ENCODE measurements at places on chromosomes 16 and 17.

DNA sequence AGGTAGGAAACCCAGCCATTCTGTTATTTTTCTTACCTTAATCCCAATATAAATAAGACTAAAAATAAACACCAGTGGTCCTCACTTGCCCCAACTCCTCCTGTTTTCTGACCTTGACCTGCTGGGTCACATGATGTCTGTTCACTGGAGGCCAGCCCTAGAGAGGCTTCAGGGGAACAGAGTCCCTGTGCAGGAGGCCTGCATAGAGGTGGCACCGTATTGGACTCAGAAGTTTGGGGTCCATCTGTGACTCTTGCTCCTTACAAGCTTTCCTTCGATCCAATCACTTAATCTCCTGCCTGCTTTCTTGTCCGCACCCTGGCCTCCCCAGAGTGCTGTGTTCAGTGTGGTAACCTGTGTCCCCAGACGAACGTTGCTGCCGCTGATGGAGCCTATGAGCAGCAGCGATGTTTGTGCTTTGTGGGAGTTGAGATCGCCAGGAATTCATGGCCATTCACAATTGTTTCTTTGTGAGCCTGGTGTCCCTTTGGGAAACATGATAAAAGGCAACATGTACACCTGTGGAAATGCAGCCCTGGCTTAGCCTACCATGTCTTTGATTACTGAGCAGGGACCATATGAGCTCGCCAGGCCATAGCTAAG lies 4.7 kb downstream of the IGSF6 start:
- no peak for DNase-seq

DNA sequence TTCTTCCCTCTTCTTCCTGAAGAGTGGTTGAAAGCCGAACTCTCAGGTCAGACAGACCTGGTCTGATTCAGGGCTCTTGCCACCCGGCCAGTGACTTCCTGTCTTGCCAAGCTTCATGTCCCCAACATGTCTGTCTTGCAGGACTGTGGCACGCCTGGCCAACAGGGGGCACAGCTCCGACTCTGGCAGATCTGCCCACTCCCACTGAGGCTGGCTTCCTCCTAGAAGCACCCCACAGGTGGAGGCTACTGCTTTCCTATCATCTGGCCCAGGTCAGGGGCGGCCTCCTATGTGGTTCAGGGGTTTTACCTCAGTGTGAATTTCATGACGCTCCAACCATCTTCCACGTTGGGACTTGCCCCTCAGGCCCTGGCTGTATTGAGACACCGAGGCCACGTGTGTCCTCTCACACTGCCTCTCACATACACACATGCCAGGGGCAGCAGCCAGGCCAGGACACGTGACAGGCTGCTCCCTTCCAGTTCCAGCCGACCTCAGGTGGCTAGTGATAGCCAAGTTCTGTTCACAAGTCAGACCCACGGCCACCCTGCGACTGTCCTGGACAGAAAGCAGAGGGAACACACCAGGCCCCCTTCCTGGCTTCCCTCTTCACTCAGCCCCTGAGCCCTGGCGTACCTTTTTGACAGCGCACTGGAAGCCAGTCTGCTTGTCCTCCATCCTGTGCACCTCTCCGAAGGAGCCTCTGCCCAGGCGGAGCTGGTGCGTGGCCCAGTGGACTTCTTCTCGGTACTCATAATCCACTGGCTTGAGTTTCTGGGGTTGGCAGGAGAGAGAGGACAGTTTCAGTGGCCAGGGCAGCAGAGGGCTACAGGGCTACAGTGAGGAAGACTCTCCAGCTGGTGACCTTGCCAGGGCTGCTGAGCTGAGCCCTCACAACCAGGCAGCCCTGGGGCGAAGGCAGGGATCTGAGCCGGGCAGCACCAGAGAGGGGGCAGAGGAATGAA lies 22.6 kb upstream of the SPATA32 start:
- DNase-seq: peak; percentile 54

- no peak for DNase-seq
Observed at GRCh38 chr17:46815474-46816353, 2.8 kb downstream of the WNT3 start.

- peak; percentile 58 for DNase-seq
Observed at GRCh38 chr16:46908540-46909372, 24.6 kb downstream of the GPT2 start.

DNA sequence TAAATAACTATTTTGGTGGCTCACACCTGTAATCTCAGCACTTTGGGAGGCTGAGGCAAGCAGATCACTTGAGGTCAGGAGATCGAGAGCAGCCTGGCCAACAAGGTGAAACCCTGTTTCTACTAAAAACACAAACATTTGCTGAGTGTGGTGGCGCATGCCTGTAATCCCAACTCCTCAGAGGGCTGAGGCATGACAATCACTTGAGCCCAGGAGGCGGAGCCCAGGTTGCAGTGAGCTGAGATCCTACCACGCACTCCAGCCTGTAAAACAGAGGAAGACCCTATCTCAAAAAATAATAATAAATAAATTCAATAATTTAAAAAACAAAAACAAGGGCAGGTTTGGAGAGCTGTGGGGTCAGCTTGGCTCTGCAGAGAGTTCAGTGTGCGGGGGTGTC lies 5.7 kb upstream of the SLC4A1 start:
- no peak for DNase-seq

GRCh38 chr16:72202014-72202413 lies 30.1 kb upstream of the PMFBP1 start:
- no peak for DNase-seq

GRCh38 chr17:4815043-4815675 lies 8.2 kb downstream of the PLD2 start:
- DNase-seq: no peak

DNA sequence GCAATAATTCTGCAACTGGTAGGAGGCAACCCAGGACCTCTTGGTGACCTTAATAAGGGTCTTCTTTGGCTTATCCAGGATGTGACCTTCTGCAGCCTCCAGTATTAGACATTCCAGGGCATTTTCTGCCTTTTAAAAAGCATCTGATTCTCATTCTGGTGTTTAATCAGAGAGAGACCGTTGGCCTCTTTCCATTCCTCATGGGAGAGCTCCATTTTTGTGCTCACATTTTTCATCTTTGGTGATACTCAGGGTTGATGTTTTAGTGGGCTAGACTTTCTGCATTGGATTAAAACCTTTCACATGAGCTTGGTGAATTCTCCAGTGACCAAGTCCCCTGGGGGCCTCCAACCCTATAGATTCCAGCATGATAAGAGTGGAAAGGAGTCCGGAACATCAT lies 150.2 kb upstream of the CACNG5 start:
- DNase-seq: no peak

DNA sequence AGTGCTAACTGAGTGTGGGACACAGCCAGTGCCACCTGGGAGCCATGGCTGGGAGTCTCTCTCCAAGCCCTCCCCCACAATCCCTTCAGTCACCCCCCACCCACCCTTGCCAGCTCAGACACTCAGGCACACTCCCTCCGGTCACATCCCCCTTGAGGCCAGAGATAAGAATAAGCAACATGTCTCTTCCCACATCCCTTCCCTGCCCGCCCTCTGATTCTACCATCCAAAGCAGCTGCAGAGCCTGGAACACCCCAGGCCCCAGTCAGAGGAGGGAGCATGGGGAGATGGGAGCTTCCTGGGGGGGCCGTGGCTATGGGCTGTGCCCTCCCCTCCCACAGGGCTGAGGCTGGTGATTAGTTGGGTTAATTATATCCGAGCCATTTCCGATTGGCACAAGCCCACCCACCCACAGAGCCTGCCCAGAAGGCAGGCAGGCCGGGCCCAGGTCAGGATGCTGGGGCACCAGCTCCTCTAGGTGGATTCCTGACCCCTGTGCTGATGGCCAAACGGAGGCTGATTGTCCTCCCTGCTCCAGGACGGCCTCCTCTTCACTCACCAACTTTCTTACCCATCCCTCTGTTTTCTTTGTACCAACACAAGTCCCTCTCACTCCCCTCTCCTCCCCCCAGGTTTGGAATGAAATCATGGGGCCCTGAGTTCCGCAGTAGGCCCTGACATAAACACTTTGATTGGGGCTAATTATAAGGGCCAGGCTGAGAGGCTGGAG lies 28.6 kb upstream of the MEIOC start:
- no peak for DNase-seq

GRCh38 chr17:55004484-55004883 lies 35.9 kb downstream of the STXBP4 start:
- DNase-seq: no peak

GRCh38 chr16:27273670-27274423 lies 5.3 kb upstream of the NSMCE1 start:
- peak; percentile 22 for DNase-seq

DNA sequence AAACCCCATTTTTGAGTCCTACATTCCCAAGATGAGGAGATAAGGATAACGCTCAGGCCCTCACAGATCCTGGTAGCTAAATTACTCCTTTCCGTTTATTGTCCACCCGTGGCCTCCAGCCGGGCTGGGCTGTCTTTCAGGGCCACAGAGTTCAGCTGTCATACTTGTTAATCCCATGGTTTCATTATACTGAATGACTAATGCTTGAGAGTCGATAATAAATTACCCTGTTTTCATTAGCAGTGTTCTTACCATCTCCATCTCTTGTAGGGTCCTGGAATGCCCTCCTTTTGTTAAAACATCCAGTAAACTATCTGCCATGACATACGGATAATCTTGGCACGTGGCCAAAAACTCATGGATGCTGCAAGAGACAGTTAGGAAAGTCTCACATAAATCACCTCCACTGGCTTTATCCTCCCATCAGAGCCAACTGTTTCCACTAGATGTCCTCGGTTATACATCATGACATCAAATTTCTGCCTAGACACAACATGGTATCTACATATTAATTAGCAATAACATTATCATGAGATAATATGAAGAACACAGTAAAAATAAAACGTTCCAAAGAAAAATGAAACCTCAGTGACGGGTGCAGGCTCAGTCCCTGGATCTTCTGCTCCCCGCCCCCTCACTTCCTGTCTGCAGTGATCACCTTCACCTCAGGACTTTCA lies 45.3 kb downstream of the BRD7 start:
- DNase-seq: no peak

GRCh38 chr17:63151941-63152523 lies 186.0 kb downstream of the TANC2 start:
- no peak for DNase-seq

- DNase-seq: no peak
Observed at GRCh38 chr17:17897442-17897841, 60.7 kb upstream of the SREBF1 start.

GRCh38 chr16:88927010-88927409 lies 50.0 kb downstream of the CBFA2T3 start:
- DNase-seq: no peak

DNA sequence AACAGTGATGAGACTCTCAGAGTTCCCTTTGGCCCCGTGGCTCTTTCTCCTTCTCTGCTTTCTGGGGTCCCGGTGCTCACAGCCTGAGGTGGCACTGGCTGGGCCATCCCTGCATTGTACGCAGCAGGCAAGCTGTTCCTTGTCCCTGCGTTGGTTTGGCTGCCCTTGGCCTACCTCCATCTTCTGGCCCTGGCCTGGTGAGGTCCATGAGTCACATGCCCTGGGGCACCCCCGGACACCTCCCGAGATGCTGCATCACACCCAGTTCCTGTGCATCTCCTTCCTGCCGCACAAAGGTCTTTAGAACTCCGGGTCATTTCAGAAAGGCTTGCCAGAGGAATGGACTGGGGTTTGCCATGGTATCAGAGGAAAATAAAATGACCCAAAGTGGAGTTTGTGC lies 9.5 kb downstream of the SULT1A2 start:
- no peak for DNase-seq

DNA sequence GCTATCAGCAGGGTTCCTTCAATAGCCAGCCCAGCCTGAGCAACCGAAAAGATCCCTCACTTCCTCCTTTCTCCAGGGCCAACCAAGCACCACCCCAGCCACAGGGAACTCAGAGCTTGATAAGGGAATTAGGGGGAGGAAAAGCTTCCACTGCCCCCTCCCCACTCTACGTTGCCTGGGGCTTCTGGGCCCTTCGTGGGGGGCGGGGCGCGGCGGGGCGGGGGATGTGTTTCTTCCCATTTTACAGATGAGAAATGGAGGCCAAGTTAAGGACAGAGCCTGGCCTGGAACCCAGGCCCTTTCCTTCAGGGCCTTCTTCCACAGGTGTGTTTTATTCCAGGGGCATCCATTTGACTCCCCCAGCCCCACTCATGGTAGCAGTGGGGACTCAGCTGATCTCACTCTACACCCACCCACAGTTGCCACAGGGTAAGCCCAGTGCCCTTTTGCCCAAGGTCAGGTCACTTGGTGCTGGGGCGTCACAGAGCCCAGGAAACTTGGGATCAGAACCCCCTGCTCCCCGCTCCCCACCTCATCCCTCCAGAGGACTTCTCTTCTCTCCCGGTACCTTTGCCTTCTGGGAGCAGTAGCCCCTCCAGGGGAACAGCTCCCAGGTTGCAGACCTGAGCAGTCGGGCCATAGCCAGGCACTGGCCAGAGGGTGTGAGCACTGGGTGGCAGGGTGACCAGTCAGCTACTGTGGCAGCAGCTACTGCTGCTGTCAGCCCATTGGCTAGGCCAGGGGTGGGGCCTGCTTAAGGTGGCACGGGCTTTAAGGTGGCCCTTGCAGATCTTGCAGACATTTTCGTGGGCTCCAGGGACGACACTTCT lies at the start of gene LDHD:
TSS of gene LDHD (minus strand) at position 700 of the 830 bp plus-strand sequence. CDS start at position 640, 60 bp downstream.
- no peak for DNase-seq

- no peak for DNase-seq
Observed at GRCh38 chr17:65456368-65457151, 104.9 kb downstream of the AXIN2 start.

- no peak for DNase-seq
Observed at GRCh38 chr17:71983828-71984227, 137.0 kb upstream of the SOX9 start.

GRCh38 chr16:15610369-15610871 lies 32.5 kb downstream of the MARF1 start:
- no peak for DNase-seq

DNA sequence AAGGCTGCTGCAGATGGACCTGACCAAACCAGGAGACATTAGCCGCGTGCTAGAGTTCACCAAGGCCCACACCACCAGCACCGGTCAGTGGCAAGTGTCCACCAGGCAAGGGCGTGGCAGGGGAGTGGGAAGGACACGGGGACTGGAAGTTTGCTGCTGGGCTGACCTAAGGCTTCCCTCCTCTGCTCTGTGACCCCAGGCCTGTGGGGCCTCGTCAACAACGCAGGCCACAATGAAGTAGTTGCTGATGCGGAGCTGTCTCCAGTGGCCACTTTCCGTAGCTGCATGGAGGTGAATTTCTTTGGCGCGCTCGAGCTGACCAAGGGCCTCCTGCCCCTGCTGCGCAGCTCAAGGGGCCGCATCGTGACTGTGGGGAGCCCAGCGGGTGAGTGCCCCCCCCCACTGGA lies 4.8 kb downstream of the HSD11B2 start:
- no peak for DNase-seq

All from activated naive CD4-positive, alpha-beta T cell treated with Interleukin-2 at 50 U/mL for 16 hours (primary cell).